Stimulated activated naive B cell treated with anti-CD40 and anti-IgM and Interleukin-4, amounts not matched to agents 10 μg/mL and 1 μg/mL and 100 μg/mL, for 72 hours (primary cell): ENCODE measurements at places on chromosomes 2 and 18.
A peak's percentile ranks its signal among the peaks of the same experiment; 100 is the strongest.

DNA sequence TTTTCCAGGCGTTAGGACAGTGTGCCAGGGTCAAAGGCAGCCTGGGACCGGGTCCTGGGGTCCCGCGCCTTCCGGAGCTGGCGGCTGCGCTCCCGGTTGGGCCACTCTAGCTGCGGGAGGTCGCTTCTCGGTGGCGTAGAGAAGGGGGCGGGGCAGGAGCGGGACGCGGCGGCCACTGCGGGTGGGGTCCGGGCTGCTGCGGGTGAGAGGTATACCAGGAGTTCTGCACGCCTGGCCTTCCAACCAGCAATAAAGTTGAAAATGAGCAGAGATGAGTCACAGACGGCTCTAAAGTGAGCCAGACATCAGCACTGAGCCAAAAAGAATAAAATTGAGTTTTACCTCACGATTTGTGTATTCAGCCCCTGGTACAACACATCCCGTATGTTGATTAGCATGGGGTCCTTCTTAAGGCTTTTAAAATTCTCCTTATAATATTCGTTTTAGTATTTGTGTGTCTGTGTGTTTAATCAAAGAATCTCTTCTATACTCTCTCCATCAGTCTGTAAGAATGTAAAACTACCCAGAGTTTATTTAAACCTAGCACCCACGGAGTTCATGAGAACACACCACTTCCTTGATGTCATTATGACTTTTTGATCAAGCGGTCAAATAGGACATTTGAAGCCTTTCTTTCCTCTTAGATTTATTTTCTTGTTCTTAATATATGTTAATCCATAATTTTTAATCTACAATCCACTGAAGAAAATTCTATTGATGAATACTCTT is at the start of gene C1GALT1C1L:
TSS of gene C1GALT1C1L (minus strand) at position 108 of the 729 bp plus-strand sequence. CDS start at position 1, 107 bp downstream.
- DNase-seq = peak; percentile 9

- DNase-seq = no peak
These were observed 100.1 kb upstream of the ARL4C start for GRCh38 chr2:234596696-234597575.

GRCh38 chr18:2910261-2910660 is 63.5 kb downstream of the EMILIN2 start:
- no peak for DNase-seq

- no peak for DNase-seq
These were observed 9.0 kb downstream of the PMAIP1 start for GRCh38 chr18:59908799-59909198.

GRCh38 chr2:53422979-53423378 is 344.6 kb upstream of the CHAC2 start:
- DNase-seq = no peak

DNA sequence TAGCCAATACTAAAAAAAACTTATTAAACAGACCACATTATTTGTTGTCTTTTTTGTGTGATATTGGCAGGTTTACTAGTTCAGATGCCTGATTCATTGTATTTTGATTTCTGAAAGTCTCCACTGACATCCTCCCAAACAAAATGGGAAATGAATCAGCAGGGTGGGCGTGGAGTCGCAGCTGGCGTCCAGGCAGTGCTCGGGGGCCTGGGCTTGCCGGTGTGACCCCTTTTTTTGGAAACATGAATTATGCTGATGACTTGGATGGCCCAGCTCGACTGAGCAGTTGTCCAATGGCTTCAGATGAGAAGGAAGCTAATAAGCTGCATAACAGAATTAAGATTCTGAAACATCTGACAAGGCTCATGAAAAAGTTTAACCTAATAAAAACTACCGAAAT is 1.7 kb upstream of the KCNG2 start:
- DNase-seq = no peak

GRCh38 chr2:678964-679363 is 1.8 kb upstream of the TMEM18 start:
- no peak for DNase-seq

DNA sequence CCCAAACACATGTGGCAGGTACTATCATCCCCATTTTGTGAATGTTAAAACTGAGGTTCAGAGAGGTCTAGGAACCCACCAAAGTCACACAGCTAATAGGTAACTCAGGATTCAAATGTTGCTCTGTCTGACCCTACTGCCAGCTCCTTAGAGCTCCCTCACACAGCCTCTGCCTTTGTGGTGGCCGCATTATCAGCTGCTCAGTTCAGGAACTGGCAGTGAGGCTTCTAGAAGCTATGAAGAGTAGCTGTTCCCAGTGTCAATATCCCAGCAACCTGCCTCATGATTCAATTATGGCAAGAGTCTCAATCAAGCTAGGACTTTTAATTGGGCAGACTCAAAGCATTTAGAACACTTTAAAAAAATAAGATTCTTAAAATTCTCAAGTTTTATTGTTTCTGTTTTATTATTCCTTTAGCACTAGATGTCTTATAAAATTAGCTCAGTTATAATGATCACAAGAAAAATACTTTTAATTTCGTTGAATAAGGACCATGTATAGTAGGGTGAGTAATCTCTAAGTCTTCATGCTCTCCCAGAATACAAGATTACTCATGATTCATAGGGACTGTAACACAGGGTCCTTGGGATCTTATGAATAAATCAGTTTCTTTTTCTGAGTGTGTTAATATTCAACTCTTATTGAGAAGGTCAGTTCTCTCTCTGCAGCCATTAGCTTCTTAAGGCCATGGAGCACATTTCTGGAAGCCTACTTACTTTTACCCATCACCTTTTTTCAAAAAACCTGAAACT is 342.7 kb downstream of the RND3 start:
- DNase-seq = no peak

DNA sequence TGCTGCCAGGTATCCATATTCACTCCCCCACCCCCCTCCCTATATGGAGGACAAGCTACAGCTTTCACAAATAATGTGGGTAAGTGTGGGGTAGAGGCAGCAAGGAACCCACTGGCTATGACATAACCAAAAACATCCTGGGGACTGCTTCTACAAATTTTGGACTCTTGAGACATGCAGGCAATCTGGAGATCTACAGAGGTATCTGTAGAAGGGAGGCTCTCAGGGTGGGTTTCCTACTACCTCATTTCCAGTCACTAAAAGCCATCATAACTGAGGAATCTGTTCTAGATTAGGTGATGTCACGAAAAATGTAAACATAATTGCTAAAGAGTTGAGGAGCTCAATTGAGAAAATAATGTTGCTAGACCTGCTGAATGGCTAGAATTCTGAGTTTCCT is 46.8 kb upstream of the WIPF1 start:
- no peak for DNase-seq

DNA sequence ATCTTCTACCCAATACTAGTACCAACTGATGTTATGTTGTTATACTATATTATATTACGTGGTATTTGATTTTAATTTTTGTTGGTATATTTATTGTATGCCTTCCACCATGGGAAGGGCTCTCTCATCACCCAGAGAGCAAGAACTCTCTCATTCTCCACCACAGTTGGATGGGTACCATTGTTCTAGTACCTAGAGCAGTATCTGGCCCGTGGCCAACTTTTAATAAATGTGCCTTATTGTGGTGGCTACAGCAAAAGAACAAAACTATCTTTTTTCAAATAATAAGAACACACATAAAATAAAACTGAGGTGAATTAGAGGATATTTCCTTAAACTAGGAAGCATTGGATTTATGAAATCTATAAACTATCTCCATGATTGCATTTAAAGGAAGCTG is 71.8 kb downstream of the PID1 start:
- no peak for DNase-seq

GRCh38 chr2:127514485-127514884 is 11.8 kb downstream of the IWS1 start:
- no peak for DNase-seq

GRCh38 chr18:39215920-39216319 is 1650.3 kb upstream of the CELF4 start:
- DNase-seq = no peak

- no peak for DNase-seq
These were observed 74.7 kb upstream of the TMEM200C start for GRCh38 chr18:5969989-5970403.

GRCh38 chr2:36553683-36554082 is 44.3 kb downstream of the FEZ2 start:
- DNase-seq = no peak

DNA sequence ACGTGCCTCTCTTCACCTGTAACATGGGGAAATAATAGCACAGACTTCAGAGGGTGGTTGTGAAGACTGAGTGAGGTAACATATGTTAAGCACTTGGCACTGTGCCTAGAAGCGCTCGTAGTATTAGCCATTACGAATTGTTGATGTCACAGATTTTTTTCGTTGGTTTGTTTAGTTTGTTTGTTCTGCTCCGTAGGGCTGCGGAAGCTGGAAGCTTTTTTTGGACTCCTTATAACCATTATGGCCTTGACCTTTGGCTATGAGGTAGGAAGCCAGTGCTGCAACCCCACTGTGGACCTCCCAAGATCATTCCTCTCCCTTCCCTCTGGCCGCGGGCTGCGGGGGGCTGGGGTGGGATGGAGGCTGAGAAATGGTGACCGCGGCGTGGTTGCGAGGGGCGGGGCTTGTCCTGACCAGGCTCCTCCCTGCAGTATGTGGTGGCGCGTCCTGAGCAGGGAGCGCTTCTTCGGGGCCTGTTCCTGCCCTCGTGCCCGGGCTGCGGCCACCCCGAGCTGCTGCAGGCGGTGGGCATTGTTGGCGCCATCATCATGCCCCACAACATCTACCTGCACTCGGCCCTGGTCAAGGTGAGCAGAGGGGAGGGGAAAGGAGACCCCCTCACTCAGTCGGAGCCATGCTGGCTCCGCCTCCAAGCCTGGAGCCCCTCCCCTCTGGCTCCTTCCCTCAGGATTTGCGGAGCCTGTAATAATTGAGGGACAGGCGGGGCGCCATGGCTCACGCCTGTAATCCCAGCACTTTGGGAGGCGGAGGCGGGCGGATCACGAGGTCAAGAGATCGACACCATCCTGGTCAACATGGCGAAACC is 5.5 kb downstream of the SLC11A1 start:
- DNase-seq = no peak

- DNase-seq = peak; percentile 76
These were observed 856.4 kb downstream of the RNF144A start for GRCh38 chr2:7773362-7774360.

GRCh38 chr2:74646201-74646600 is 1.9 kb downstream of the M1AP start:
- DNase-seq = no peak

- DNase-seq = no peak
These were observed 522.2 kb upstream of the CNTNAP5 start for GRCh38 chr2:123502931-123503330.

GRCh38 chr18:77905449-77906055 is 655.9 kb downstream of the GALR1 start:
- DNase-seq = no peak
